ENCODE measurements at places on chromosomes 16 and 17. TPM values are rescaled to one million over a fixed set of nuclear protein-coding genes. Genes with fewer than 3 reads are reported as not detected.

Gene CACNG1
- not detected for polyA plus RNA-seq

Gene MYADML2
- polyA plus RNA-seq, result not detected

Gene C16orf96
- polyA plus RNA-seq, result not detected

GRCh38 chr16:4749700-4750257 is 15.4 kb downstream of the DNAAF8 start:
- DNase-seq, result no peak

DNA sequence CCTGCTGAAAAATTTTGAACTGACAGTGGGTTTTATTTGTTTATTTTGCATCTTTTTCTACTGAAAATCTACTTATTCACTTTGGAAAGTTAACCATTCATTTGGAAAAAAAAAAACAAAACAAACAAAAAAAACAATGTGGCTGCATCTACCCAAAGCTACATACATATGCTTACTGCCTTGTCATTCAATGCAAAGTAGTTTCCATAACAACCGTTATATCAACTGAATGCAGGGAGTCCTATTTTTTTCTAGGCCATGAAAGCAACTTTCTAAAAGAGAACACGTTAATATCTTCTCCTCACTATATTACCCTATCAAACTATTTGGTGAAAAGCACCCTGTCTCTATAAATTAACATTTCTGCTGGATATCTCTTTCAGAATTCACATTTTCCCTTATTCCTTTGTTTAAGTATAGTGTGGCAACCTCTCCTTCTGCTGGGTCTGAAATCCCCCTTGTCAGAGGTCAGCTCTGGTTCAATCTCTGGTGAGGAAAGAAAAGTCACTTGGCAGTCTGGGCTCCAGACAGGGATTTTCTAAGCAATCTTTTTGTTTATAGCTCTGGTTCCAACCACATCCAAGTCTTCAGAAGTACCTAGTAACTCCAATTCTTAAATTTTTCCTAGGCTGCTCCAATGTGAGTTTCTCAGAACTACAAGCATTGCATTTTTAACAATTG is 528.4 kb upstream of the TOM1L1 start:
- DNase-seq, result no peak

DNA sequence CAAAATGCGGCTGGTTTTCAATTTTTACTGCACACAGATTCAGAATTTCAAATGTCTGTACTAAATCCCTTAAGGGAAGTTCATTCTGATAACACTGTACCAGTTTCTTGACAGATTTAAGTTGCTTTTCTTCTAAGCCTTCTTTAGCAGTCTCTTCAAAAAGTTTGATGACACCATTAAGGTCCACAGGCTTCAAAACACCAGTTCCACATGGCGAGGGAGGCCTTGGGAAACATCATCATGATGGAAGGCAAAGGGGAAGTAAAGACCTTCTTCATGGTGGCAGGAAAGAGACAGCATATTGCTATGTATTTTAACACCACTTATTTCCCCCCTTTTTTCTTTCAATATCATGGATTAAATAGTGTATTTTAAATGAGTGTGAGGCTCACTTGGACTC is 24.5 kb downstream of the NLRC5 start:
- no peak for DNase-seq

DNA sequence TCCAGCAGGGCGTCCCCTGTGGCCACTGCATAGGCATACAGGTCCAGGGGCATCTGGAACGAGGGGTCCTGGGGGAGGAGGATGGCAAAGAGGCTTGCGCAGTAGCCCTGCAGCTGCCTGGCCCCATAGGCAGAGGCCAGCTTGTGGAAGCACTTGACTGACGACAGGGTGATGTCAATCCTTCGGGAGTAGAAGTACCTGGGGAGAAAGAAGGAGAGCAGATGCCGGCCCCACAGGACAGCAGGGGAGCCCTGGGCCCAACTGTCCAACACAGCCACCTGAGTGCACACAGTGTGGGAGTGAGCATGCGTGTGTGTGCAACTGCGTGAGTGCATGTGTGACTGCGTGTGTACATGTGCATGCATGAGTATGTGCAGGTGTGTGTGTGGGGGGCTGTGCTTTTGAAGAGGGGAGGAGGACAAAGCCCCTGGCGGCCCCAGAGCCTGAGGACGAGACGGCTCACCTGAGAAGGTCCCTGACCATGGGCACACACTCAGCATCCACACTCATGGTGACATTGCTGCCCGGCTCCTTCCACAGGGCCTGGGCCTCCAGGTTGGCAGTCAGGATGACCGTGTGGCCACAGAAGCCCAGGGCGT is 7.1 kb downstream of the LGALS3BP start:
- DNase-seq, result no peak

DNA sequence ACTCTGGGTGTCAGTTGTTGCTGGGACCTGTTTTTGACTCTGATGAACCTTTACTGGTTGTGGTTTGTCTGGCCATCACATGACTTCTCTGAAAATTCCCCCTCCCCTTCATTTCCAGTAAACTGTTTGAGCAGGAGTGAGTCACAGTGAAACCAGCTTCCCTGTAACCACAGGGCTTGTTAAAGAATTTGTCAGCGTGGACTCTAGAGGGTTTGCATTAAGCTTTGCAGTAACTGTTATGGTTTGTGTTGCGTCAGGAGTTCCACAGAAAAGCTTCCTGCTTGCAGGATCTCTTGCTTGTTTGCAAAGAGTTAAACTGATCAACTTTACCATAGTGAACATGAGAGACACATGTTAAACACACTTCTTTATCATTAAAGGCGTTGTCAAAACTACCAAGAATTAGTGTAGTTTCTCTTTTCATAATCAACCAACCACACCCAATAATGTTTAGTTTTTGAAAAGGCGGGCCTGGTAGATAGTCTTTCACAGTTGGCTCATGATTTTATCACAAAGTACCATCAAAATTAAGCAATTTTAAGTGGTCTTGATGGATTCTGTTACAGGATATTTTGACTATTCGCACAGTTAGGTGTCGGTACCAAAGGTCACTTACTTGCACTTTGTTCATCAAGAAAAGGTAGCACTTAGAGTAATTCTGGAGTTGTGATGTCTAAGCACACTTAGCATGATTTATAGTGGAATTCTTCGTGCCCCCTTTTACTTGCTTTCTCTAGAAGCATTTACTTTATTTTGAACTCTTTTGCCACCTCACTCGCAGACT is 79.3 kb downstream of the VMP1 start:
- DNase-seq, result peak; percentile 99

DNA sequence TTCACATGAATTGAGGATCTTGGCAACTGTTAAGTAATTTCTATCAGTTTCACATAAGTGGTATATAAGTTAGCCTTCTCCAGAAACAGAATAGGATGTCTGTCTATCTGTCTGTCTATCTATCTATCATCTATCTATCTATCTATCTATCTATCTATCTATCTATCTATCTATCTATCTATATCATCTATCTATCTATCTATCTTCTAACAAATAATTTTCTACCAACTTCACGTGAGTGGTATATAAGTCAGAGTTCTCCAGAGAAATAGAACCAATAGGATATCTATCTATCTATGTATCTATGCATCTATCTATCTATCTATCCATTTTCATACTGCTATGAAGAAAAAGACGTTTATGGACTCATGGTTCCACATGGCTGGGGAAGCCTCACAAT is 11.4 kb upstream of the SPACA3 start:
- DNase-seq, result no peak

Gene PIMREG
- 27.0 TPM for polyA plus RNA-seq

DNA sequence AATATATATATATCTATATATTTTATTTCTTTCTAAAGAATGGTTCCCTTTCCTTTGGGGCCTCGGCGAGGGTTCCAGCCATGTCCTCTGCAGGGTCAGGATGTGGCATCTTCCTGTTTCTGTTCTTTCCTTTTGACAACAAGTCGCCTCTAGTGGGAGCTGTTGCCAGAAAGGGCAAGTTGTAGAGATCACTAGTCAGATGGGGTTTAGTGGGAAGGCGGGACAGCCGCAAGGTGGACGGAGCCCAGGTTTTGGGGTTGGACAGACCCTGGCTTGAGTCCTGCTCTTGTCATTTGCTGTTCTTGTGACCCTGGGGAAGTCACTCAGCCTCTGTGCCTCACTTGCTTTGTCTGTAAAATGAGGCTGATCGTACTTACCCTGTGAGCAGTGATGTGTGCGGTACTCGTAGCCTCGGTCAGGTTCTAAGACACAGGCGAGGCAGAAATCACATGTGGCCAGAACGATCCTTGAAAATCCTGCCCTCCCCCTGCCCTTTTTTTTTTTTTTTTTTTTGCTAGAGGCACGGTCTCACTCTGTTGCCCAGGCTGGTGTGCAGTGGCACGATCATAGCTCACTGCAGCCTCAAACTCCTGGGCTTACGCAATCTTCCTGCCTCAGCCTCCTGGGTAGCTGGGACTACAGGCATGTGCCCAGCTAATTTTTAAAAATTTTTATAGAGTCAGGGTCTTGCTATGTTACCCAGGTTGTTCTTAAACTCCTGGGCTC is 80.1 kb downstream of the ABCC6 start:
- DNase-seq, result no peak

DNA sequence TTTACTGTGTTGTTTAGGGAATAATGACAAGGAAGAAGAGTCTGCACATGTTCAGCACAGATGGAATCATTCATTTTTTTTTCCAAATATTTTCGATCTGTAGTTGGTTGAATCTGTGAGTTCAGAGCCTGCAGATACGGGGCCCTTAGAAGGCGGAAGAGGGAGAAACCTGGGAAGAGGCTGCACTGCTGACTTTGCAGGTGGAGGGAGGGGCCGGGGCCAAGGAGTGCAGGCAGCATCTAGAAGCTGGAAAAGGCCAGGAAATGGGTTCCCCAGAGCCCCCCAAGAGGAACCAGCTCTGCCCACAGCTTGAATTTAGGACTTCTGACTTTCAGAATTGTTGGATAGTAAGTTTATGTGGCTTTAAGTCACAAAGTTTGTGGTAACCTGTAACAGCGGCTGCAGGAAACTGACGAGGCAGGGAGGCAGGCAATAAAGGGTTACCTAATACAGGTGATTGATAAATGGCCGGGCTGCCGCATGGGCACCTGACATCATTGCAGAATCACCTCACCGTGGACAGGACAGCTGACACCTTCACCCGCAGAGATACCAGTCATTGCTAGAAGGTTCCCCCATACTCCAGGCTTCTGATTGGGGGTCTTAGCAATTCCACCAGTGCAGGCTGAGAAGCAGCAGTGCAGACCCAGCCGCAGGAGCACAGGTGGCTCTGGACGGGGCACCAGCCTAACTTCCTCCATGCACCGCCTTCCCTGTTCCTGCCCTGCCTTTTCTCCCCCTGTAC is 181.3 kb downstream of the IRF8 start:
- DNase-seq, result no peak

DNA sequence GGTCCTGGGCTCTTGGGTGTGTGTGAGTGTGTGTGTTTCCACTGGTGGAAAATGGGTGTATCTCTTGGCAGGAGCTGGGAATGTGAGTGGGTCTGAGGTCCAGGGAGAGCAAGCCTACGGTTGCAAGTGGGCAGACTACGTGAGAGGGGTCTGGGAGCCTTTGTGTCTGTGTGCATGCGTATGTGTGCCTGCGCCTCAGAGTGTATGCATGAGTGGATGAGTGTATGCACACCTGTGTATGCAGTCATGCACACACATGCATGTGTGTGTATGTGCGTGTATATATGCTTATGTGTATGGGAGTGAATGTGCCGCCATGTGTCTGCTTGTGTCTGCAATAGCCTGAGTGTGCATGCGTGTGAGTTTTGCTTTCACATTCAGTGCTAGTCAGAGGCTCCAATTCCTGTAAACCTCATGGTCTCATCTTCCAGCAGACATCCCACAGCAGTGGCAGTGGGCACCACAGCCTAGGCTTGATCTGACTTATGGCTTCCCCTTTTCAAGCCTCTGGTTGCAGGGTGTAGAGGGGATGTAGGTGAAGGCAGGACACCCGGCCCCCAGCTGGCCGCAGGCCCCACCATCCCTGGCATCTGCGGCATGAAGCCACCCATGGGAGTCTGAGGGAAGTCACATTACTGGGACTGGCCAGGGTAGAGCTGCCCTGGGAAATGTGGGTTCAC is 19.7 kb upstream of the RMI2 start:
- DNase-seq, result no peak

DNA sequence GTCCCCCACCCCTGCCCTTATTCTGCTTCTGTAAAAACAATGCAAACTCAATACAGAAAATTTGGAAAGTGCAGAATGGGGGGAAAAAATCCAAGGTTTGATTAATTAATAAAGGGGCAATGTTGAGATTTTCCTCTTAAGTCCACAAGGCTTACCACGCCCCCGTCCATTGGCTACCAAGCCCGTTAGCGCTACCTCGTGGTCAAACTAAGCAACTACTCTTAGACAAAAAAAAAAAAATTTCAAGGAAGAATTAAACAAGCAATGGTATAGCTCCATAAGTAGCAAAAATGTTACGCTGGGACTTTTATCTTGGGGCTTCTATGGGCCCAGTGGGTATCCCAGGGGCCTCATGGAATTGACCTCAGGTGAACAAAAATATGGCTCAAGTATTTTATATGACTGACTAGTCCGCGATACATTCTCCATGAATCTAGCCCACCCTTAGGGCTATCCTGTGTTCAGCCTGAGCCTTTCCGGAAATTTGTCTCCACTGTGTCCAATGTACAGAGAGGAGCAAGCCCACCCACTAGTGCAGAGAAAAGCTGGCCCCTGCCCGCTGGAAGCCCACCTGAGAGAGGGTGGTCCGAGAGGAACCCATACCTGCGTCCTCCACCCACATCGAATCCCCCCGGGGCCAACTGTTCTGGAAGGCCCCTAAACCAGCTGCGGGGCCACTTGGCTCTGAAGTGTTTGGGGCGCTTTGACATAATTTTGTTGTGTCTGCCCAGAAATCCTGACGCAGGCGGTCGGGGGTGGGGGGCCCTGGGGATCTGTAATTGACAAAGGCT is 19.1 kb upstream of the TEX2 start:
- DNase-seq, result no peak

GRCh38 chr16:75402159-75402820 is 31.0 kb downstream of the CFDP1 start:
- no peak for DNase-seq

DNA sequence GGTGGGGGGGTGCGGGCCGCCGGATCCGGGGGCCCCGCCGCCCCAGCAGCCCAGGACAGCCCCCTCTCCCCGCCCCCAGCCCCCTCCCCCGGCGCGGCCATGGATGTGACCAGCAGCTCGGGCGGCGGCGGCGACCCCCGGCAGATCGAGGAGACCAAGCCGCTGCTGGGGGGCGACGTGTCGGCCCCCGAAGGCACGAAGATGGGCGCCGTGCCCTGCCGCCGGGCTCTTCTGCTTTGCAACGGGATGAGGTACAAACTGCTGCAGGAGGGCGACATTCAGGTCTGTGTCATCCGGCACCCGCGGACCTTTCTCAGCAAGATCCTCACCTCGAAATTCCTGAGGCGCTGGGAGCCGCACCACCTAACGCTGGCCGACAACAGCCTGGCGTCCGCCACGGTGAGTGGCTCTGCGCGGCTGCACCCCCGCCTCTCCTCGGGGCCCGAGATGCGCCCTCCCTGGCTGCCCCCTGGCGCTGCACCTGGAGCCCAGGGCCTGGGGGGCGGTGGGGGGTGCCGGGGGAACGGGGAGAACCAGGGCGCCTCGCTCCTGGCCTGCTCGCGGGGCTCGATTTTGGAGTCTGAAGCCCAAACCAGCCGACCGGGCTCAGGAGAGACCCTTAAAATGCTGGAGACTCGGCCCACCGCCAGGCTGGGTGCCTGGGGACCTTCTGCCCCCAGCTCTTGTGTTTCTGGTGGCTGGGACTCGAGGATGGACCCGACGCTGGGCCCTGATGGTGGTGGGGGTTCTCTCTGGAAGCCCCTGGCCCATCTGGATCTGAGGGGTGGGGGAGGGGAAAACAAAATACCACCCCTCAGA is 744 bp downstream of the CMIP start:
- DNase-seq, result no peak

All from BJ (cell line).